ENCODE measurements at places on chromosomes 3 and 15.

GRCh38 chr3:140995881-140996280 is 54.2 kb downstream of the SLC25A36 start:
- DNase-seq: no peak

DNA sequence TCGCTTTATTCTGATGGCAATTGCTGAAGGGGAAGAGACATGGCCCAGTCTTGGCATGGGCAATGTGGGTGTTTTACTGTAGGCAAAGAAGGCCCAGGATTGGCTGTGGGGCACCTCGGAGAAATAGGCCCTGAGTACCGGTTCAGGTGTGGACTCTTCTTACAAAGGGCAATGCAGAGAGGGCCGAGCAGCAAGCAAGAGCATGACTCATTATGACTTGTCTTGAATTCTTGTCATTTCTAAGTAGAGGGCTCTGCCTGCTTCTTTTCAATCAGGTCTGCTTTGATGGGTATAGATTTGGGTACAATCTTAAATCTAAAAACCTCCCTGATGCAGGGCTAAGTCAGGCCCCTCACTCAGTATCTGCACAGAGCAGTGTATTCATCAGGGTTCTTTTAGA is 14.8 kb upstream of the BUB1B start:
- DNase-seq: no peak

DNA sequence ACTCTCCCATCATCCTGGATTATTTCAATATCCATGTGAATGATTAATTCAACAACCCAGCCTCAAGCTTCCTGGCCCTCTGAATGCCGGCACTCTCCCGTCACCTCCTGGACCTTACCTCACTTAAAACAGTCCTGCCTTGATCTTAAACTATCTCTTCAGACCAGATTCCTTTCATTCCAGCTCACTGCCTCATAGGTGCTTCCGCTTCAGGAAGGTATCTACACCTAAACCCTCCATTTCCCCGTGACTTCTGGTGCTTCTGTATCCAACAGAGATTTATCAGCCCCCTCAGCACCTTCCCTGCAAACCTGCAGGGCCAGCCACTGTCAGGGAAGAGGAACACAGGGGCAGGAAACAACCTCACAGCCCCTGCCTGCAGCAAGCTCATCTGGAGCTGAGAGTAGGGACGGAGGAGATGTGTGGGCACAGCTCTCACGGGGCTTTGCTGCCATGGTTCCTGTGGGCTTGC is 98.9 kb upstream of the TJP1 start:
- DNase-seq: no peak

GRCh38 chr3:99866261-99866761 is 48.6 kb downstream of the CMSS1 start:
- no peak for DNase-seq

- peak; percentile 25 for DNase-seq
Measured at GRCh38 chr3:119340014-119340413, 45.8 kb downstream of the ARHGAP31 start.

DNA sequence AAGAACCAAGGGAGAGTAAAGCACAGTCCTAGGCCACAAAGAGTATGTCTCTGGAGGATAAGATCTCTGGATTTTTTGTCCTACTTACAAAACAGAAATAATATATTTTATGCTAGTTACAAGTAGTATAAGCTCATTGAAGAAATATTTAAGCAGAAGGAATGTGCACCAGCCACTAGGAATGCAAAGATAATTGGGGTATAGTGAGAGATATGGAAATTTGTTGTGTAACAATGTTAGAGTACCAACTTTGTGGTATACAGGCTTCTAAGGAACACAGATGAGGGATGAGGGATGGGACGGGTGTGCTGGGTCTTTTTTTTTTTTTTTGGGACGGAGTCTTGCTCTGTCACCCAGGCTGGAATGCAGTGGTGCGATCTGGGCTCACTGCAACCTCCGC is 26.5 kb downstream of the AKAP13 start:
- DNase-seq: no peak

DNA sequence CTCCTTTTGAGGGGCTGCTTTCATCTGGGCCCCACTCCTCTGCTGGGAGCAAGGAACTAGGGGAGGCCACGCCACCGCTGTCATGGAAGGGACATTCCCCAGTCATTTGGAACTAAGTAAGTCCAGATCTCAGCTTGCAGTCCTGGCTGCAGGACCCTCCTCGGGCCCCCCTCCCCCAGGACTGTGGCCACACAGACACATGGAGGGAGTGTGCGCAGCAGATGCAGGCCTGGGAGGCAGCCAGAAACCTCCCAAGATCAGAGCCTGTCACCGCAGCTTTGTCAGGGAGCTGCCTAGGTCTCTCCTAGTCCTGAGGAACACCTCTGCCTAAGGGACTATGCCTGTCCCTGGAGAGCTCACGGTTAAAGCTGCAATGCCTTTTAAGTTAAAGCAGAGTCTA is 7.3 kb upstream of the SEMA3F start:
- DNase-seq: no peak

DNA sequence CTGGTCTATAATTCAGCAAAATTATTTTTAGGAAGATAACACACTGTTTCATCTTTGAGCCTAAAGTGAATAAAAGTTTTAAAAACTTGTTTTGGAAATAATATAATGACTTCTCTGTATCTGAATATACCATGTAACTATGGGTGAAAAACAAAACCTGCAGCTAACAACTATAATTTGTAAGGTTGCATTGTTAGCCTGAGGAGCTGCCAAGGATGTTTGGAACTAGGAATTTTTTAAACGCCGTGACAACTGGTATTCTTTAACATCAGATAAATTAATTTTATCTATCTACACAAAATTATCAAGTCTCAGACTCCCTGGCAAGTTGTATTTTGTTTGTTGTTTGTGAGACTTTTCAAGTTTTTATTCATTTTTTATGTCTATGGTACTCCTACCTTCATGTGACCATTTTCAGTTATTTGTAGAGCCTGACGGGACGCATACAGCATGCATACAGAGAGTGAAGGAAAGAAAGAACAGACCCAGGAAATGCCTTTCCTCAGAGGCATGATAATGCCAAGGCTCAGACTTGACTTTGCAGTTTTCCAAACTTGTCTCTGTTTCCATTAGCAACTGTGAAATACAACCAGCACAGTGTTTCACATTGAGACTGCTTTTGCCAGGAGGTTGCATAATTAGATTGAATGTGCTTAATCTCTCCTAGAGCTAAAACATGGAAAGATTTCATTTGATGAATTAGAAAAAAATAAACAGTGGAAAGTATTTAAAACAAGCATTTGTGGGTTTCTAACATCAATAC is 60.8 kb upstream of the ARHGEF26 start:
- DNase-seq: no peak

DNA sequence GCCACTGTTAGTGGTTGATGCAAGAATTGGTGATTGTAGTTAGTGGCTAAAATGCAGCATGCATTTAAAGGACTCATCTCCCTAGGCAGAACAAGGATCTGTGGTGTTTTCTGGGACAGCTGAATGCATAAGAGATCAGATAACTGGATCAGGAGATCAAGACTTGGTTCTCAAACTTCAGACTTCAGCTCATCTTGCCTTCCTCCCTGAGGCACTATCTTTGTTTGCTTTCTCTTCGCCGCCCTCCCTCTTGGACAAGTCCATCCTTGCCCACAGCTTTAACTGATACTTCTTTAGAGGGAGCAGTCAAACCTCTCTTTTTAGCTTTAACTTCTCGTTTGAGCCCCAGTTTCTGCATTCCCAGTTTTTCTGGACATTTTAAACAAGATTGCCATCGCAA is 195.4 kb upstream of the TPRG1 start:
- no peak for DNase-seq

DNA sequence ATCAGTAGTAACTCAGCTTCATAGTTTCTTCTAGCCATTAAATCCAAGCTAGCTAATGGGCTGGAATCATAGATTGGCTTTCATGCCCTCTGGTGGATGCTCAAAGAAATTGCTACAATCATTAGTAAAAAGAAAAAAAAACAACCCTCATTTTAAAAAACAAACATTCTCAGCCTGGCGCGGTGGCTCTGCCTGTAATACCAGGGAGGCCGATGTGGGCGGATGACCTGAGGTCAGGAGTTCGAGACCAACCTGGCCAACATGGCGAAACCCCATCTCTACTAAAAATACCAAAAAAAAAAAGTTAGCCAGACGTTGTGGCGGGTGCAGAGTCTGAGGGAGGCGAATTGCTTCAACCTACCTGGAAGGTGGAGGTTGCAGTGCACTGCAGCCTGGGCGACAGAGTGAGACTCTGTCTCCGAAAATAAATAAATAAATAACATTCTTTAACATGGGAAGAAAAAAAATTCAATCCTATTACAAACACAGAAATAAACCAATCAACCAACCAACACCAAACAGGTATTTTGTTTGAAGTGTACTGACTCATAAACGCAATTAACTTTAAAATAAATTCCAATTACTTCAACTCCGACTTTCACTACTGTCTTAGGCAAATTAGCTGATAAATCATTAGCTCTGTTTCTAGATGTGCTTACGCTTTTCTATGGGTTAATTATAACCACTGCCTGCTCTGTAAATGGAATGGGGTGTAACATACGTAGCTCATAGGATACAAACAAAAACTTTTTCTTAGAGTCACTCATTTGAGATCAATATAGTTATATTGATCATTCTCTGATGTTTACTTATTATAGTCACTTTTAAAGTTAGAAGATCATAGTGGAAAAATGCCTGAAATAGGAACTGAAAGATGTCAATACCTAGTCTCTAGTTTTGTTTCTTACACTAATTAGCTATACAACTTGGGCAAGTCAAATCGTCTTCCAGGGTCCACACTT is 24.9 kb downstream of the TMEM207 start:
- peak; percentile 72 for DNase-seq

- no peak for DNase-seq
Measured at GRCh38 chr15:62472616-62473299, 307.7 kb upstream of the C2CD4B start.

GRCh38 chr15:77004189-77004588 is 9.3 kb downstream of the PSTPIP1 start:
- no peak for DNase-seq

DNA sequence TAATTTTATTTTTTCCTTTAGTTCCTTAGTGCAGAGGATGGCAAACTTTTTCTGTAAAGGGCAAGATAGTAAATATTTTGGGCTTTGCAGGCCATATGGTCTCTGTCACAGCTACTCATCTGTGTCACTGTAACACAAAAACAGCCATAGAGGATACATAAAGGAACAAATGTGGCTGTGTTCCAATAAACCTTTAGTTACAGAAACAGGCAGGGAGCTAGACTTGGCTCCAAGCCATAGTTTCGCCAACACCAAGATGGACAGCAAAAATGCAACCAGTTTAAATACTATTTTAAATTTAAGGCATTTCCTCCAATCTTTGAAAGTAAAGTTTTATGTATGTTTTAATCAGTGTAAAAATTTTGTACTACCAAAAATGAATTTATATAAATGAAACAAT is 753.4 kb downstream of the FHIT start:
- DNase-seq: peak; percentile 0

GRCh38 chr3:141352262-141352984 is 15.9 kb upstream of the ZBTB38 start:
- no peak for DNase-seq

DNA sequence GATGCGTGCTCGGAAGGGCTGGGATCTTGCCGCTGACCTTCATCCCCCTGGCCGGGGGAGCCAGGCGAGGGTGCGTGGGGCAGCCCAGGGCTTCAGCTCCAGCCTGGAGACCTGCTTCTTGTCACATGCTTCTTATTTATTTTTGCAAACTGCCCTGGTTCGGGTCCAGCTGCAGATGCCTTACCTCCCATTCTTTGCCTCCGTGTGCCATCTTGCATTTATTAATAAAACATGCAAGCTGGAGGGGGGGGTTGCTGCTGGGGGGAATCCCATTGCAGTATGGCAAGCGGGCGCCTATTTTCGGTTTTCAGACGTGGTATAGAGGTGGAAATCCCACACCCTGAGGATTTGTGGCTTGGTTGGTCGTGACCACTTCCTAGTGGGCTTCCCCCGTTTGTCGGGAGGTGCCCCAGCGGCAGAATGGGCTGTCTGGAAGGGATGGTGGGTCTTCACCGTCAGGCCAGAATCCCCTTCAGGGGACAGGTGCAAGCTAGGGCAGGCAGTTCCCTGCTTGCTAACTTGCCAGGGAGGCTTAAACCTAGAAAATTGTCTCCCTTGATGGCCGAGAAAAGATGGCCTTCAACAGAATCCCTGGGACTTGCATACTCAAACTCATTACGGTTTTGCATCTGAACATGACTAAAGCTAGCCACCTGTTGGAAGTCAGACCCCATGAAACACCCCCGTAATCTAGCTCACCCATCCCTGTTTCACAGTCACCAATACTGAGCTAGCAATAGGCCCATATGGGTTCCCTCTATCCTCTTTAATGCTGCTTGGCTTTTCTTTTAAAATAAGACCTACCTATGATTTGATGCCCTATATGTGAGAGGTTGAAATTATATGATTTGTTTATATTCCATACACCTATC is 569 bp downstream of the TMEM266 start:
- DNase-seq: peak; percentile 33

DNA sequence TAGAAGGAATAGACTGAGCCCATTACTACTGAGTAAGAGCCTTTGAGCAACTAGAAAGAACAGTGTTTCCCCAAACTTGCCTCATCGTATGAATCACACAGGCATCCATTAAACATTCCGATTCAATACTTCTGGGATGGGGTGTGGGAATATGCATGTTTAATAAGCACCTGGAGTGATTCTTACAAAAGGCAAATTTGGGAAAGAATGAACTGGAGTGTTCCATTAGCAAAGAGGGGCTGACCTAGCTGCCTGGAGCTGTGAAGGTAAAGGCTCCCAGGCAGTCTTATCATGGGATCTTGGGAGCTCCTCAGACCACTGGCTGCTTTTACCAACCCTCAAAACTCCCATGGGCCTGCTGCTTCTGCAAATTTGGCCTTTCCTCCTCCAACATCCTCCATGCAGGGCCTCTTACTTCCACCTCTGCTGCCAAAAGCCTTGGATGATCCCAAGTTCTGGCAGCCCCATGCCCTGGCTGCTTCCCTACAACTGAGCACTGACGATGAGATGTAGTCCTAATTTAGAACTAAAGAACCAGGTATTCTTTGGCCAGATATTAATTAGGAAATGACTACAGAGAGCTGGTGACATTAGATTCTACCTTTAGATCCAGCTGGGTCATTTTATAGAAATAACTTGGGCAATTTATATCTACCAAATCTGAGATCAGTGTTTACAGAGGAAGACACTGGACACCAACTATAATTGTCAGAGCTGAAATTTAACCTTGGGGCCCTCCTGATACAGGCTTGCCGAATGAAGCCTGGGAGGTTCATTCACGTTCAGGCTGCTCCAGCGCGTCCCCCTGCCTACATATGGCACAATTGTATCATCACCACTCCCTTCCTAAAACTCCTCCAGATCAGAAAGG is 11.2 kb upstream of the HOMER2 start:
- no peak for DNase-seq

GRCh38 chr3:178480274-178480673 is 56.0 kb upstream of the KCNMB2 start:
- no peak for DNase-seq

GRCh38 chr3:40287248-40287647 is 22.3 kb upstream of the EIF1B start:
- DNase-seq: no peak

- DNase-seq: no peak
Measured at GRCh38 chr3:46717447-46718231, at the start of gene PRSS50. TSS of gene PRSS50 (minus strand) at chr3:46717869. CDS start at chr3:46717824, 45 bp downstream.
